AG08395 (cell line): ENCODE measurements at places on chromosomes 2 and 18.

DNA sequence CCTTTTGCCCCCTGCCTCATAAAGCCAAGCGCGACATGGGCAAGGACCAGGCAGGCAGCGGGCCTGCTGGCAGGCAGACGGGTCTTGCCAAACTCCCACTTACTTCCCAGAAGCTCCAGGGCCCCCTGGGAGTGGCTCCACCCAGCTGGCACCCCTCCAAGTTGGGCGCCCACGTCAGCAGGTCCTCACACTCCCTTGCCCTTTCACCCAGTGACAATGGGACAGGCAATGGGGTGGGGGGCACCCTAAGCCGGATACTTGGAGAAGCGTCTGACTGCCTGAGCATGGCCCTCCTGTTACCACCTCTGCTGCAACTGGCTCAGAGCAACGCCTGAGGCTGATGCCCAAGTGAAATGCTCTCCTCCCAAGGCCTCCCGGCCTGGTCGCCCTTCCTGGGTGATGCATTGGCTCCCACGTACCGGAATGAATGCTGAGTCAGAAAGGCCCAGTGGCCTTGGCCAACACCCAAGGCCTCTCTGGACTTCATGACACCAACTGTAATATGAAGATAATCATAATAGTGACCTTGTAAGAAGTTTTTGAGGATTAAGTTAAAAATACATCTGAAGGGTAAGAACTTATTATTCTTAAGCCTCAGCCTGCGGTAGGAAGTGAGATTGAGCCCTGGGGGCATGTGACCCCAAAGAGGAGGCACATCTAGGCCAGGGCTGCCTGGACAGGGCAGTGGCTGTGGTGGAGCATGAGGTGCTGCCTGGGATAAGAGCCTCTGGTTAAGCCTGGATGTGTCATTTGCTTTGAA is 31.6 kb downstream of the KCNK3 start:
- peak; percentile 79 for DNase-seq

GRCh38 chr2:23713351-23713750 is 213.6 kb downstream of the ATAD2B start:
- DNase-seq: no peak

GRCh38 chr18:59881728-59882656 is 17.8 kb upstream of the PMAIP1 start:
- DNase-seq: peak; percentile 32

GRCh38 chr18:61967252-61967891 is 74.6 kb upstream of the RNF152 start:
- no peak for DNase-seq

DNA sequence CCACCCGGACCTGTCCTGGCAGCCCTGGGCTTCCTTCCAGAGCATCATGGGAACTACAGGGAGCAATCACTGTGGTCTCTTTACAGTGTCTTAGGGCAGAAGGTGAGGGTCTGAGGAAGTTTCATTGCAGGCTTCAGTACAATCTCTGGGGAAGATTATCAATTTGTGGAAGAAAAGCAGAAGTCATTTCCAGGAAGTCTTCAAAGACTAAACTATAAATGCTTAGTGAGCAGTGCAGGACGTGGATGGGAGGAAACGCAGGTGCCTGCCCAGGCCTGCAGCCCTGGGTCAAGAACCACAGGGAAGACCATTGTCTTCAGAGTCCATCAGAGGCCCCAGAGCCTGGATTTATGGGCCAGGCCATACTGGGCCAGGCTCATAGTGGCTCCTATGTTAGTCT is 54.3 kb downstream of the INO80C start:
- DNase-seq: no peak

GRCh38 chr2:216362730-216363129 is 9.6 kb downstream of the MARCHF4 start:
- no peak for DNase-seq

DNA sequence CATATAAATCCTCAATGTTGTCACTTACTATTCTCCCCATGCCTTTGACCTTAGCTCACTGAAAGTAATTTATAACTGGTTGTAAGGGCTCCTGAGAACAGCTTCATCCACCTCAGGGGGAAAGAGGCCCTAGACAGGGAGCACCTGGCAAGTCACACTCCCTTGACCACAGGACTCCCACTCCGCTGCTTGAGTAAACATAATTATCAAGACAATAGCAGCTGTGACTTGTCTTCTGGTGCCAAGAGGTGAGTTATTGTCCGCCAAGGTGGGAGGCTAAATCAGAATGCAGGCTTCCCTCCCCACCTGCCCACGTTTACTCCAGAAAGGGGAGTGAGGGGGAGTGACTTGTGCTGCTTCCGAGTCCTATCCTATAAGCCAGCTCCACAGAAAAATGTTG is 230.6 kb upstream of the LRATD1 start:
- no peak for DNase-seq

GRCh38 chr2:162125138-162125537 is 26.9 kb downstream of the GCG start:
- peak; percentile 32 for DNase-seq

DNA sequence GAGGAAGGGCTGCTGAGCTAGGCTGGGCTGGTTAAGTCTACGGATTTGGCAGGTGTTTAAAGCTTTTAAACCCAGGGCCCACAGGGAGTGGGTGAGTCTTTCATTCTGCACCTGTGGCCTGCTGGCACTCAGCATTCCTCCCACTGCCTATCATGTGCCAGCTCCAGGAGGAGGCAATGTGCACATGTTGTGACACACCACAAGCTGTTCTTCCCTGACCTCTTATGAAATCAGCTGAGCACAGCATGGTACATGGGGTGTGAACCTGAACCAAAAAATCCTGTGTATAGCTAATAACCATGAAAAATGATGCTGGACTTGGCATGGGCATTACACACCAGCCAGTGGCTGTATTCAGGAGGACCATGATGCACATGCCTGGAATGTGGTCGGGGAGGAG is 297.9 kb upstream of the MMADHC start:
- no peak for DNase-seq

DNA sequence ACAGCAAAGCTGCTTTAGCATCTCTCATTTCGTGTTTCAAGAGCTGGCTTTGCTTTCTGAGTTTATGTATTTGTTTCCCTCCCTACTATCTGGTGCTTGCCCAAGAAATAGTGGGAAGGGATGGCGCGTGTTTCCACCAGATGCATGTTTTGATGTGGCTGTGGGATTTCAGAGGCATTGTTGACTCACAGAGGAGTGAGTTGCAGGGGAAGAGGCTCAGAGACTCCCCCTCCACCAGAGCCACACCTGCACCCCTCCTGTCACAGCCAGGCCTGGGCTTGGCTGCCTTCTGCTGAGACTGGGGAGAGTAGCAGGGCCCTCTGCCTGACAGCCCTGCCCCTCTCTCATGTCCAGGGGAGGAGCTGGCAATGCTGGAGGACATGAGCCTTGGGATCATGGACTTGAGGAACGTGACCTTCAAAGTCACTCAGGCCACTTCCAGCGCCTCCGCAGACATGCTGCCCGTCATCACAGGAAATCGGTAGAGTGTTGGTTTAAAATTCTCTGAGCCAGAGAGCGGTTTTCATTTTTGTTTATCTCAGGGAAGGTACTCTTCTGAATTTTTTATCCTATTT is 42.9 kb downstream of the COA5 start:
- DNase-seq: no peak

- DNase-seq: no peak
These were observed at the start of gene TRABD2A for GRCh38 chr2:84880645-84881521. Gene TRABD2A, minus strand, starts transcription at chr2:84881084. Its CDS starts 45 bp downstream, at chr2:84881039.

DNA sequence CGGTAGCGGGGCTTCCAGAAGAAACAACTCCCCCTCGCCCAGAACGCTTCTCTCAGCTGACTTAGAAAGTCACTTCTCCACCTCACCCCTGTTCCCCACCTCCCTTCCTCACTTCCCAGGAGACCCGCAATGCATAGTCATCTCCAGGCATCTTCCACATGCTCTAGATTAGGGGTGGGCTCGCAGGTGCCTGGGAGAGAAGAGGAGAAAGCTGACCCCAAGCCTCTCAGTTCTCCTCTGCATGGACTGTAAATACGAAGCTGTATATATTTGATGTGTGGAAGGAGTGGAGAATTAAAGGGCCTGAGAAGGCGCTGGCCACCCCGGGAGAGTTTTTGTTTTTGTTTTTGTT is 1.8 kb downstream of the MAL start:
- DNase-seq: no peak

DNA sequence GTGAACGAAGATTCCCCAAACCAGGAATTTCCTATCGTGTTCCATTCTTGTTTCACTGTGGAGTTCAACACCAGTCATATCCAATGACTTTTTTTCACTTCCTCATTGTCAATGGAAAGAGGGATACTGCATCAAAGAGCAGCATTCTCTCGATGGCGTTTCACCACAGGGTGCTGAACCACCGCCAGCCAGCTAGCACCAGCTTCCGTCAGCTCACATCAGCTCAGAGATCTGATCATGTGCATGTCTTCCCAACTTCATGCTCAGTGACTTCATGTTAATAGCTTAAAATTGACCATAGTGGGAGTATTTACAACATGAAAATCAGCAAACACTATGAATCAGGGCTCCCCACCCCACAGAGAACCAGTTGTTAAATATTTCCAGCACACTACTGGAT is 359.9 kb downstream of the TNS1 start:
- DNase-seq: no peak

DNA sequence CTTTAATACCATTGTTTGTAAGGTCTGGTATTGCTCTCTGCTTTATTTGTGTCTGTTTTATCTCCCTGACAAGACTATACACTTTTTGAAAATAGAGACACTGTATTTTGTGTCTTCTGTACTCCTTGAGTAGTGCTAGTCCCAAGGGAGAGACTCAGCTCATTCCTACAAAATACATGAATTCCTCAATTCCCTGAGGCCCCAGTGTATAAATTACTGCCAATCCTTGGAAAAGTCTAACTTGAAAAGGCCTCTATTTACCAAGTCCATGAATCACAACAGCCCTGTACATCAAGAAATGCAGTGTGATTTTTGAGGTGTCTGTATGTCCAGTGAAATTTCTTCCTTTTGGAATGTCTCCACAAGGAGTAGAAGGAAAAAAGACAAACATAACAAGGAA is 34.9 kb upstream of the NEDD4L start:
- peak; percentile 7 for DNase-seq

GRCh38 chr18:47036927-47037578 is 1.6 kb upstream of the ELOA2 start:
- DNase-seq: no peak

GRCh38 chr2:227849906-227850305 is 21.5 kb upstream of the DAW1 start:
- DNase-seq: peak; percentile 68

DNA sequence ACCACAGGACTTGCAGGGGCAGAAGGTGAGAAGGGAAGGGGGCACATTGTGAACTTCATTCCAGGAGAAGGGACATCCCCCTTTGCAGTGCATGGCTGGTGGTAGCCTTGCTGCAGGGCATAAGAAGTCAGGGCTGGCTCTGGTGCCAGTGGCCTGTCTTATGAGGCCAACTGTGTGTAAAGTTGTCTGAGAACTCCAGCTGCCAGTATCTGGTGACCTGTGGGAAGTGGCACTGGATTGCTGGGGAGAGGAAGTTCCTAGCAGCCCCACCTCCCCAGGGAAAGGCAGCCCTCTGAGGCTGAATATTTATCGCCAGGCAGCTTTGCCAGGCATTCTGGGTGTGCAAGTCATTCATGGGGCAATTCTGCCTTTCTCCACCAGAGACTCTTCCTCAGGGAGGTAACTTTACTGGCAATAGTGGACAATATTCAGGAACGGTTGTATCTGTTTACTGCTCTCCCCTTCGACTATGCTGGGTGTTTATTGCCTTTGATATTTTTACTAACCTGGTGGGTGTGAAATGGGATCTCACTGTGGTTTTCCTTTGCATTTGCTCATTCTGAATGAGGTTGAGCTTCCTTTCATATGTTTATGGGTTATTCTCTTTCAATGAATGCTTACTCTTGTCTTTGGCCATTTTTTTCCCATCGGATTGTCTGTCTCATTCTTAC is 12.3 kb downstream of the TRPM8 start:
- DNase-seq: no peak

DNA sequence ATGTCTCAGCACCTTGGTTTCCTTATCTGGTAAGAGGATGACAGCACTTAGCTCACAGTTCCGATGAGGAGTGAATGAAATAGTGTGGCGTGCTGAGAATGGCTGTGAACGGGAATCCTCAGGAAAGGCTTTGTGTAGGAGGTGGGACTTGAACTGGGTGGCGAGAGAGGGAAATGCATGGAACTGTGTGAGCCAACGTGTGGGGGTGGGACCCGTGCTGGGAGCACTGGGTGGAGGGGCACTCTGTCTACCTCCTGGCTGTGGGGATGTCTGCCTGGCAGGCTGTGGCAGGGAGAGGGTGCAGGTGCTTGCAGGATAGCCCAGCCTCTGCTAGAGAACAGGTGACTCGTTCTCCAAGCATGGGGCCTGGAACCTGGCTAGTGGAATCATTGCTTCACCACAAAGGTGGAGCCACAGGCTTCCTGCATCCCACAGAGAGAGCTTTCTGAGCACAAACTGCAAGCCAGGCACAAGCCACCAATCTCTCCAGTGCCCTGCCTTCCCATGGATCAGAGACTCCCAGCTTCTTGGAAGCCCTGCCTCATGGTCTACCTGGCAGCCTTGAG is 145.2 kb downstream of the CELF4 start:
- no peak for DNase-seq

DNA sequence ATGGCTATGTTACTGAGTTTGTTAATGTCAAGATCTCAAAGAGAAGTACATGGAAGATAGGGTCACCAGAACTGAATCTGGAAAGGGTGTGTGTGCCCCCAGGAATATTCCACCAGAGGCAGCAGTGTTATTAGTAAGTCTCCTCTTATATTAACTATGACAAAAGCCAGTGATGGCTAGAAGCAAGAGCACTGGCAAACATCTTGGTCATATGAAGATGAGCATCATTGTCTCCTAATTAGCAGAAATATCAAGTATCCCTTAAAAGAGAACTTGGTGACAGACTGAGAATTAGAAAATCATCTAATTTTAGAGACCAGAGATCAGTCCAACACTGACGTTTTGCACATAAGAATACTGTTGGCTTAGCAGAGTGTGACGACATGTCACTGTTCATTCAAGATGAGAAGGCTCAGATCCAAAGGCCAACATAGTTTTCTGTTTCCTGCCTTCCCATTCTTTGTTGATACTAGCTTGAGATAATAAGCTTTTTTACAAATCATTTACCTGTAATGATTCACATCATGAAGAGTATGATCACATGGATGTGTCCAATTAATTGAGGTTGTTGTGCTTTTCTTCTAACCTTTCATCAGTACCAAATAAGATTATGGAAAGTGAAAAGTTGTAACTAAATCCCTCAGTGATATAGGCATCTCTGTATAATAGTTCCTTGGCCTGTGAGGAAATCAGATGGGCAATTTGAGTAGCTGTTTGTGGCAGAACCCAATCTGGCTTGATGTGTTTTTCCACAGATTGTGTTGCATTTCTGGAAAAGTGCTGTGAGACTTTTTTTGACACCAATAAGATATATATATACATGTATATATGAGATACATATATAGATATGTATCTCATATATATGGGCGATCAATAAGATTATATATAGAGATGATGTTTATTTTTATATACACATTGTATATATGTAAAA is 44.5 kb downstream of the MAPRE2 start:
- DNase-seq: no peak

GRCh38 chr2:188383158-188383557 is 91.5 kb downstream of the GULP1 start:
- DNase-seq: no peak

- DNase-seq: peak; percentile 87
These were observed 30.2 kb downstream of the XDH start for GRCh38 chr2:31384351-31384750.

- no peak for DNase-seq
These were observed 262.7 kb downstream of the ATAD2B start for GRCh38 chr2:23664066-23664788.

GRCh38 chr18:29305516-29305915 is 1128.6 kb upstream of the CDH2 start:
- DNase-seq: no peak
